ENCODE measurements at places on chromosomes 2 and 18.

DNA sequence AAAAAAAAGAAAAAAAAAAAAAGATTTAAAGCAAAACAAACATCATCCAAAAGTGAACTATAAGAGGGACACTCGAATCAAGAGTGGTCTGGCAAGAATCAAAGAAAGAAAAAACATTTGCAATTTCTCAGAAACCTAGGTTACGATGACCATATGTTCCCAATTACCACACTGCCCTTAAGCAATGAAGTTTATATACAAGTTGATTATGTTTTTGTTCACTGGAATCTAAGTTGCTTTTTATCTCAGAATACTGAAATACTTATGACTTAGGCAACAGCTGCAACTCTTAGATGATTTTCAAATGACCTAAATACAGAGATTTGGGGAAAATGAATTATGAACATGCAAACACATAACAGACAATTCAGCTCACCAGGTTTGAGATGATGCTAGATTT, 597.1 kb upstream of the CHAC2 start:
- no peak for DNase-seq

DNA sequence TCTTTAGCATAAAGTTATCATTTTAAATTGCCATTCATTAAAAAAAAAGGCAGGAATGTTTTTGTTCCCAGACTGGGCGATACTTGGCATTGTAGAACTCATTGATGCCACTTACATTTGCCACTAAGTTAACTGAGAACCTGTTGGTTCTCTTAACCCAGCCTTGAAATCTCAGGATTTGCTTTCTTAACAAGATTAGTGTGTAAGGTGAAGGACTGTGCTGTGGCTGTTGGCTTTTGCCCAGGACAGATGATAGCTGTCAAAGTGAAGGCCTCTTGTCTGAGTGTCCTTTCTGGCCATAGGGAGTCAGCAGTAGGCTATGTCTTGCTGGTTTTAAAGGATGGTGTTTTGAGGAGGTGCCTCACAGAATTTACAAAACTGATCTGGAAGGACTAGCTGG, 2.6 kb downstream of the DPYSL5 start:
- no peak for DNase-seq

GRCh38 chr2:196294516-196294909, 123.1 kb upstream of the STK17B start:
- DNase-seq = no peak

GRCh38 chr2:2237563-2237962, 93.5 kb downstream of the MYT1L start:
- no peak for DNase-seq

DNA sequence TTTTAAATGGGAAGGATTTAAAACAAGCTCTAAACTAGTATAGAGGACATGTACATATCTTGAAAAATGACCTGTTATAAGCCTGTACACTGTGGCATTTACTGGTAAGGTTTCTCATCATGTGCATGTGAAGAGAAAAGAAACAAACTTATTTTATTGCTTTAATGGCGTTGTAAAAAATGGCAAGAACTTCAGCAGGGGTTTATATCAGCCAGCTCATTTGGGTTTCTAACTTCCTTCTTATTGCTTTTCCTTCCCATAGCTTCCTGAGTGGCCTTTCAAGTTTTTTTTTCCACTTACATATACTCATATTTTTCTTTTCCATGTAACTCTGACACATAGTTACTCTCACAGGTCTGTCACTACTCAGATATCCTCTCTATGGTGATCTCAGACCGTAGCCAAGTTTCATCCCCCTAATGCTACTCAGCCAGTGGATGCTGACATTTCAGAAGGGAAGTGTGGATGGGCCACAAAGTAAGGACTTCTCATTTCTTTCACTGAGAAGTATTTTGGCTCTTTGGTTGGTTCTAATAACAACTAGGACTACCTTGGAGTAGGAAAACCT, 198.2 kb downstream of the PARD3B start:
- no peak for DNase-seq

All from activated gamma-delta T cell treated with anti-CD3 and anti-CD28 coated beads, Interleukin-2, amount 50 U/mL, for 16 hours (primary cell).